ENCODE measurements at places on chromosomes 1 and 21.

DNA sequence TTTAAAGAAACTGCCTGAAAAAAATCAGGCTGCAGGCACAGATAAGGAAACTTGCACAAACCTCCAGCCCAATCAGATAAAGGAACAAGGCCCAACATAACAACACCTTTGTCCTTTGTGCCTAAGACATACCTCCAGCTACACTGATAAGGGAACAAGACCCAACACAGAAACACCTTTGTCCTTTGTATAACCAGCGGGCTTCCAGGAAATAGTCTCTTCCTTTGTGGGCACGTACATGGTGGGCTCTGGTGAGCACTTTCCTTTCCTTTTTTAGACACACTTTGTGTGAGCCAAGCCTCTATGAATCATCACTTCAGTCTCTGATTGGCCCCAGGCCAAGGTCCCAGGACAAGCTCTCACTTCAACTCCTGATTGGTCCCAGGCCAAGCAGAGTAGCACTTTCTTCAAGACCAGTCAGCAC is 23.6 kb downstream of the ZNF670 start:
- DNase-seq = no peak

DNA sequence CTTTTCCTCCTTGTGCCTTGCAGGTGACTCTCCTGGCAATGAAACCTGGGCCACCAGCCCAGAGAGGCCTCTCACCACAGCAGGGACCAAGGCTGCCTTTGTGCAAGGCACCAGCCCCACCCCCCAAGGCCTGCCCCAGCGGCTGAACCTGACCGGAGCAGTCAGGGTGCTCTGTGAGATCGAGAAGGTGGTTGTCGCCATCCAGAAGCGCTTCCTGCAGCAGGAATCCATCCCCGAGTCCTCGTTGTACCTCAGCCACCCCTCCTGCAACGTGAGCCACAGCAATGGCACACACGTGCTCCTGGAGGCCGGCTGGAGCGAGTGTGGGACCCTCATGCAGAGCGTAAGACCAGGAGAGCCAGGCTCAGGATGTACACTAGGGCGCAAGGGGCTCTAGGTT is 51.7 kb downstream of the UMODL1 start:
- DNase-seq = no peak

- DNase-seq = peak; percentile 18
Observed at GRCh38 chr1:171245458-171246064, 2.7 kb upstream of the FMO1 start.

DNA sequence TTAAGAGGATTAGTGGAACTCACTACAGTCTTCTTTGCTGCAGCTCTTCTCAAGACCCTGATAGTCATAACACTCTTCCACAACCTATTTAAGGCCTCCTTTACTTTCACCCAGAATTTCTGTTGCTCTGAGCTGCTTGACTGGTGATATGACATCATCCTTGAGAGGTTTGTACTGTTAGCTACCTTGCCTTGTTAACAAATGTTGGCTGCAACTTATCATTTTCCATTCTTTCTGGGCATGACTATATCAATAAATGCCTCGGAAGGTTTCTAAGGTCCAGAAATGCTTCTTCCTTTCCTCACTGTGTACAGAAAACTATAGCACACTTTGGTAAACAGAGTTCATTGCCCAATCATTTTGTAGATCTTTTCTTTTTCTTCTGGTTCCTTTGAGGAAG is 1292.2 kb upstream of the TMPRSS15 start:
- no peak for DNase-seq

DNA sequence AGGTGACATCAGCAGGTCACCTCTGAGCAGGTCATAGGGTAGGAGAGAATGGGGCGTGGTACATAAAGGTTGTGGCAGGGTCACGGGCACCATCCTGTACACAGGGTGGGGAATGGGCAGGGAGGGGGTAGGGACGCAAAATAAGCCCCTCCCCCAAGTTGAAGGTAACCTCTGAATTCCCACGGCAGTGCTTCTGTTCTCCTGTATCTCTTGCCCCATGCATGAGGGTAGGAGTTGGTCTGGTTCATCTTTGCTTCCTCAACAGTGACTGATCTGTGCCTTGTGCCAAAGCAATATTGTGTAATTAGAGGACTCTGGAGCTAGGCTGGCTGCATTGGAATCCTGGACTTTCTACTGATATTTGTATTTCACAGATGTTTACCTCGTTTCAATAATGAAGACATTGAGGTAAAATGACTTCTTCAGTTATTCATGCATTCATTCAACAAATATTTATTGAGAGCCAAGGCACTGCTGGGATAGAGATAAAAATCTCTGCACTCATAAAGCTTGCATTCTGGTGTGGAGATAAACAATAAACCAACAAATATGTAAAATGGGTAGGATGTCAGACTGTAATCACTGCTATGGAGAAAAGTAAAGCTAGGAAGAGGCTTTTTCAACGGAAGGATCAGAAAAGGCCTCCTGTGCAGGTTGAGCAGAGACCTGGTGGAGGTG is 18.4 kb upstream of the GFI1 start:
- no peak for DNase-seq

DNA sequence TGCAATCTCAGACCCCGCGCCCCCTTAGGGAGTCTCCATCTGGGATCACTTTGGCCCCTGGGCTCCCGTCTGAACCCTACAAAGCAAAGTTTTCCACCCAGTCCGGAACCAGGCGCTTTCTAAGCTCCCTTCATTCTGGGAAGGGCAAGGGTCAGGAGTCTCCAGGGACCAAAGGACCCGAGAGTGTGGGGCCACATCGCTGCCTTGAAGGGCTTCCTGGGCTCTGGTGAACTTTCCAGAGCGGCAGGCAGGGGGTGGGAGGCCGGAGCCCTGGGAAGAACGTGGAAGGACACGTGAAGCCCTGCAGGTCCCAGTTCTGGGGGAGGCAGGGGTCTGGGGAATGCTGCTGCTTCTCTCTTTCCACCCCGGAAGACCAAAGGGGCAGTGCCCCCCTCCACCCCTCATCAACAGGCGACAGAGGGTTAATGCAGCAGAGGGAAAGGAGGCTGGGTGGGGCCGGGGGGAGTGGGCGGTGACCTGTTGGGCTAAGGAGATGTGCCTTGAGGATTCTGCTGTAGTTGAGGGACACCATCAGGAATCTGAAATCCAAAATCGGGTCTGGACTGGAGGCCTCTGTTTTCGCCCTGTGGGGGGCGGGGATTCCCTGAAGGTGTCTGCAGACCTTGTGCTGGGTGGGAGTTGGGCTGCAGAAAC is 734 bp downstream of the CDK18 start:
- no peak for DNase-seq

GRCh38 chr1:244381878-244382565 is 69.7 kb downstream of the ADSS2 start:
- no peak for DNase-seq

DNA sequence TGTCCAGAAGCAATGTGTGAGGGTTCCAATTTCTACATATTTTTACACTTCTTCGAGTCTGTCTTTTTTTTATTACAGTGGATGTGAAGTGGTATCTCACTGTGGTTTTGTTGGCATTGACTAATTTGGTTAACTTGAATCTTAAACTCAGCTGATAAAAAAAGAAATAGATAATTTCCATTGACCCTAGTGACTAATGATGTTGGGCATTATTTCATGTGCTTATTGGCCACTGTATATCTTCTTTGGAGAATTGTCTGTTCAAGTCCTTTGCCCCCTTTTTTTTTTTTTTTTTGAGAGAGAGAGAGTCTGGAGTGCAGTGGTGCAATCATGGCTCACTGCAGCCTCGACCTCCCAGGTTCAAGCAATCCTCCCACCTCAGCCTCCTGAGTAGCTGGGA is 33.3 kb upstream of the NBPF3 start:
- no peak for DNase-seq

GRCh38 chr1:34980715-34981114 is 4.4 kb downstream of the TMEM35B start:
- no peak for DNase-seq

DNA sequence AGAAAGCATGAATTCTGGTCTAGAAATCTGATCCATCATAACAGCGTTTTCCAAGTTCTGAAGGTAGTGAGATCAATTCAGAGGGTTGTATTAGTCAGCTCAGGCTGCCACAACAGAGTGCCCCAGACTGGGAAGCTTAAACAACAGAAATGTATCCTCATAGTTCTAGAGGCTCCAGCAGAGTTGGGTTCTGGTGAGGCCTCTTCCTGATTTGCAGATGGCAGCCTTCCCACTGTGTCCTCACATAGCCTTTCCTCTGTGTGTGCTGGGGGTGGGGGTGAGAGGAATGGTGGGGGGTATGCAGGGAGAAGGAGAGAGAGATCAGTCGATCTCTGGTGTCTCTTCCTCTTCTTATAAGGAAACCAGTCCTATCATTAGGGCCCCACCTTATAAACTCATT is 15.1 kb downstream of the ZBTB8B start:
- no peak for DNase-seq

DNA sequence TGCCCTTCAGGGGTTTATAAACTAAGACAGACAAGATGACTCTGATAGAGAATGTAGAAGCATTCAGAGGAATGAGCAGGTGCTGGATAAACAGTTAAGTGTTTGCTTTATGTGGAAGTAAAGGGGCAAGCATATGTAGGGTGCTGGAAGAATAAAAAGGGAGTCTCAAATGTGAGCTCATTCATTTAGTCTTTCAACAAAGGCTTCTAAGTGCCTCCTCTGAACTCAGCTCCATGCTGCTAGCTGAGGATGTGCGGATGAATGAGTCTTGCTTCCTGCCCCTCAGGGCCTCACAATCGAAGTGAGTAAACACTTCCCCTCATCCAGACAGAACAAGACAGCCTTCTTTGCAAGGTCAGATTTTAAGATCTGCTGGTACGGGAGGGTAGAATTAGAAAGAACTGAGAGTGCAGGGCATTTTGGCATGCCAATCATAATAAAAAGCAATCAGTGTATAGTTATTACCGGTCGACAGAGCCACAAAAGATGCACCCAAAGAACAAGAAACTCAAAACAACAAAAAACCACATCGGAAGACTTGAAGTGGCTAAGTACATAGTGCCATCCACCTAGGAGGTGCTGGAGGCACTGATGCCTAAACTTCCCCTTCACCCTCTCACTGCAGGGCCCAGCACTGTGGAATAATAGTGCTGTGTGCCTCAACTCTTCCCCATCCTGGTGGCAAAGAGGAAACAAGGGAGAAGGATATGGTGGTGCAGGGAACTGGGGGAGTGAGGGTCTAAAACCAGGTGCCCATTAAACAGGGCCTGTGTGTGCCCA is 69.8 kb downstream of the TNR start:
- DNase-seq = no peak

GRCh38 chr1:221886743-221887414 is 145.0 kb upstream of the DUSP10 start:
- no peak for DNase-seq

- no peak for DNase-seq
Observed at GRCh38 chr1:118397496-118397859, 212.4 kb upstream of the SPAG17 start.

- peak; percentile 73 for DNase-seq
Observed at GRCh38 chr21:45970674-45971615, 10.6 kb upstream of the COL6A1 start.

DNA sequence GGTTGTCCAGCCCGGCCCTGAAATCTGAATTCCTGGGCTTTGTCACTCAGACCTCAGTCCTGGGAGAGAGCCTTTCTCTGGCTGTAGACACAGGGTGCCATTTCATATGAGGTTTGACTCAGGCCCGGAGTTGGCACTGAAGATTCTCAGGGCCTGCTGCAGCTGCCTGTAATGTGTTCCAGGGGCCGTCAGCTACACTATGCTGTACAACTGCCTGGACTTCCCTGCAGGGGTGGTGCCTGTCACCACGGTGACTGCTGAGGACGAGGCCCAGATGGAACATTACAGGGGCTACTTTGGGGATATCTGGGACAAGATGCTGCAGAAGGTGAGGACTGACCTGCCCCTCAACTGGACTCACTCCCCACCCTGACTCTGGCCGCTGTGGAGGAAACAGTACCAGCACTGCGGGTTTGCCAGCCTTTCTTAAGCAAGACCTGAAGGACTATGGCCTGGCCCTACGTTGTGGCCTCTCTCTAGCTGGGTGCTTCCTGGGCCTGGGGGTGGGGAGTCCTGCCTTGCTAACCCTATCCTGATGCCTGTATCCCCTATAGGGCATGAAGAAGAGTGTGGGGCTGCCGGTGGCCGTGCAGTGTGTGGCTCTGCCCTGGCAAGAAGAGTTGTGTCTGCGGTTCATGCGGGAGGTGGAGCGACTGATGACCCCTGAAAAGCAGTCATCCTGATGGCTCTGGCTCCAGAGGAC is 18.9 kb downstream of the FAAH start:
- no peak for DNase-seq

- no peak for DNase-seq
Observed at GRCh38 chr1:177343445-177343844, 172.7 kb downstream of the BRINP2 start.

- DNase-seq = no peak
Observed at GRCh38 chr21:25806060-25806459, 71.3 kb downstream of the GABPA start.

DNA sequence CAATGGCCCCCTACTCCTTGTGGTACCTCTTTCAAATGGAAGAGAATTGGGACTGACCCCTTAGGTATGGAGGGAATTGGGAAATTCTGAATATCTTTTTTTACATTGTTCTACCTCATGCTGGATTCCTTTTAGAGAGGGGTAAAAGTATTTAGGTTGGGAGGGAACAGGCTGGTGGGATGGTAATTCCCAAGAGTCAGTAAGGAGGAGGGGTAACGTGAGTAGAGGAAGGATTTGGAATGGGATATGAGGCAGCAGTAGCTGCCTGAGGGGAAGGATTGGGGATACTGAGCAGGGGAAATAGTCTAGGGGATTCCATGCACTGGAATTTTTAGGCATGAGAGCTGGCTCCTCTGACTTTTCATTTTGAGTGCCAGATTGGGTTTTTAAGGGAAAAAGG is 3.8 kb upstream of the AADACL3 start:
- no peak for DNase-seq

- DNase-seq = no peak
Observed at GRCh38 chr21:25818121-25818520, 83.3 kb downstream of the GABPA start.

- DNase-seq = no peak
Observed at GRCh38 chr1:214623430-214623829, 20.4 kb downstream of the CENPF start.

- DNase-seq = no peak
Observed at GRCh38 chr1:91537987-91538304, 37.3 kb downstream of the CDC7 start.

DNA sequence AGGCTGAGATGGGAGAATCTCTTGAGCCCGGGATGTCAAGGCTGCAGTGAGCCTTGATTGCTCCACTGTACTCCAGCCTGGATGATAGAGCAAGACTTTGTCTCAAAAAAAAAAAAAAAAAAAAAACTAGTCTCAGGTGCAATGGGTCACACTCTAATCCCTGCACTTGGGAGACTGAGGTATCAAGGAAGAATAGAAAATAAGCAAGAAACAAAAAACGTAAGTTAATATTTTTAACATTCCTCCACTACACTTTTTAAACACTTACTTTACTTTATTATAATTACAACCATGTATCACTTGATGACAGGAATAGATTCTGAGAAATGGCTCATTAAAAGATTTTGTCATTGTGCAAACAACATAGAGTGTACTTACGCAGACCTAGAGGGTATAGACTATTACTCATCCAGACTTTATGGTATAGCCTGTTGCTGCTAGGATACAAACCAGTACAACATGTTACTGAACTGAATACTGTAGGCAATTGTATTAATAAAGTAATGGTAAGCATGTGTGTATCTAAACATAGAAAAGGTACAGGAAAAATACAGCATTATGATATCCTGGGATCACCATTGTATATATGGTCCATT is 1244.1 kb upstream of the ADGRL4 start:
- no peak for DNase-seq
